ENCODE measurements at places on chromosomes 1 and 21. TPM values are rescaled to one million over a fixed set of nuclear protein-coding genes. Genes with fewer than 3 reads are reported as not detected.

DENND2D gene
- polyA plus RNA-seq = 2.5 TPM

GBP7 gene
- polyA plus RNA-seq = not detected

KRTAP10-1 gene
- polyA plus RNA-seq = not detected

GUCA2A gene
- not detected for polyA plus RNA-seq

RPTN gene
- not detected for polyA plus RNA-seq

ITLN2 gene
- polyA plus RNA-seq = 8.0 TPM

TBX19 gene
- 0.76 TPM for polyA plus RNA-seq

All from GM23338 (cell line).